ENCODE measurements at places on chromosomes 6 and 20.
A peak's percentile ranks its signal among the peaks of the same experiment; 100 is the strongest.

DNA sequence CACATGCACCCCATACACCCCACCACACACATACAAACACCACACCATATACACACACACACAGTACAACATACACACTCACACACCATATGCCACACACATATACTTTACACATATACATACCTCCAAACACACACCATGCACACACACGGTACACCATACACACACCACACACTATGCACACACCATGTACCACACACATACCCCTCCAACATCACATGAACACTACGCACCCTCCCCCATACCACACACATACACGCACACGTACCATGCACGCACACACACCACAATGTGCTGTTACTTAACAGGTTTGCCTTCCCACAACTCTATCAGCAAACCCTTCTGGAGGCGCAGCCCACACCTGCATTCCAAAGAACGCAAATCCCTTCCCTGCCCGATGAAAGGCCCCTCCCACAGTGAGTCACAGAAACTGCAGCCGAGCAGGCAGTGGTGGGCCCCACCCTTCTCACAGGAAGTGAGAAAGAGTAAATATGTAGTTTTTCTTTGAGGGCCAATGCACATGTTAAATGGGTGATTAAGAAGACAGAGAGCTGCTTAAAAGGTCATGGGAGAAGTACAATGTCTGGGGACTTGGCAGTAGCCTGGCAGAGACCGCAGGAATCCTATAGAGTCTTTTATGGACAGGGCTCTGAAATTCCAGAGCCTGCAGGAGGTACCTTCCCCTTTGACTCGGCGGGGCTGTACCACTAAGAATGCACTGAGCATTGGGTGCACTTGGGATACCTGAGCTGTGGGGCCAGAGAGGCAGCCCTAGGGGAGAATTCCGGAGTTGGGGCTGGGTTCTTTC lies 34.1 kb upstream of the EZR start:
- DNase-seq = peak; percentile 87

- no peak for DNase-seq
Observed at GRCh38 chr20:15708984-15709598, 864.2 kb downstream of the KIF16B start.

- no peak for DNase-seq
Observed at GRCh38 chr20:57465943-57466342, 59.0 kb downstream of the CTCFL start.

- no peak for DNase-seq
Observed at GRCh38 chr20:19257865-19258264, 45.4 kb downstream of the SLC24A3 start.

All from non-pigmented ciliary epithelial cell (primary cell).